Stimulated activated CD4-positive, alpha-beta T cell treated with anti-CD3 and anti-CD28 coated beads, TNF-alpha, amount 100 ng/mL, for 24 hours (primary cell): ENCODE measurements at places on chromosomes 5 and 9.

DNA sequence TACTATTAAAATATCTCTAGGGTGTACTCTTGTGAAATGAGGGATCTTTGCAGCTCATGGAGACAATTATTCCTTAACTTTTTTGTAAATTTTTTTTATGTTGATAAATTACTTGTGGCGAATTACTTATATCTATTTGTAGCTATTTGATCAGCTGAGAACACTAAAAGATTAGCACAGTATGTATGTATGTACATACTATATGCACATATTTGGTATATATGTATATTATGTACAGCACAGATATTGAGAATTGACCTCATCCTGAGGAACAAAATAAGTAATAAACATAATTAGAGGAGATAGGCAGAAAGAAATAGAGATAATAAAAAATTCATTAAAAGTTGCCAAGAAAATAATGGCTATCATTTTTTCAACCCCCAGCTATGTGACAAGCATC, 11.8 kb downstream of the CDKN2A start:
- no peak for DNase-seq

- no peak for DNase-seq
These were observed 39.8 kb downstream of the FOXI1 start for GRCh38 chr5:170145462-170145861.

DNA sequence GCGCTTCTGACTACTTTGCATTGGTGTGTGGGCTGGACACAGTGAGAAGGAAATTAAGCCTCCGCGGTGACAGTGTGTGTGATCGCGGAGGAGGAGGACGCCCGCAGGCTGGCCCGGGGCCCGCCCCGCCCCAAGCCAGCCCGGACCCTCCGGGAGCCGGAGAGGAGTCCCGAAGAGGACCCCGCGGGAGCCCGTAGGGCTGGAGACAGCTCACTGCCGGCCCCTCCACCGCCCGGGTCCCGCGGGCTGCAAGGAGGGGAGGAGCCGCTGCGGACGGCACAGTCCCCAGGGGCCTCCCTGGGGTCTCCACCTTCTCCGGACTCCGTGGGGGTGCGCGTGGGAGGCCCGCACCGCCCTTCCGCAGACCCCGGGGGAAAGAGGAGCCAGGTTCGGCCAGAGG, 146.4 kb upstream of the ERCC6L2 start:
- DNase-seq = no peak

DNA sequence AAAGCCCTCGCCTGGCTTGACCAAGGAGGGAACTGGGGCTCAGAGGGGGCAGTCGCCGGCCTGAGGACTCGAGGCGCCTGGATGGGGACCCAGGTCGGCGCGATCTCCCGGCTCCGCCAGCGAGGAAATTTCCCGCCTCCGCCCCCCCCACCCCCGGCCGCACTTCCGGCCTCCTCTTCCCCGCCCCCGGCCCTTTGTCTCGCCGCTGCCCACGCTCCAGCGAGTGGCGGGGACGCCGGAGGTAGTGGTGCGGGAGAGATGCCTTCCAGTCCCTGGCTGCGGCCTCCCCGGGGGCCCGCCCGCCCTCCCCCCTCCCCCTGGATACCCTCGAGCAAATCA, 448 bp upstream of the GPRIN1 start:
- no peak for DNase-seq

DNA sequence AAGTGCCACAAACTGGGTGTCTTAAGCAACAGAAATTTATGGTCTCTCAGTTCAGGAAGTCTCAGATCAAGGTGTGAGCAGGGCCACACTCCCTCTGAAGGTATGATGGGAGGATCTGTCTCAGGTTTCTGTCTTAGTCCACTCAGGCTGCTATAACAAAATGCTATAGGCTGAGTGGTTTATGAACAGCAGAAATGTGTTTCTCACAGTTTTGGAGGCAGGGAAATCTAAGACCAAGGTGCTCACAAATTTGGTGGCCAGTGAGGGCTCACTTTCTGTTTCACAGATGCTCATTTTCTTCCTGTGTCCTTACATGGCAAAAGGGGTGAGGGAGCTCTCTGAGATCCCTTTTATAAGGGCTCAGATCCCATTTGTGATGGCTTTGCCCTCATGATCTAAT, 281.4 kb downstream of the CWC27 start:
- no peak for DNase-seq

DNA sequence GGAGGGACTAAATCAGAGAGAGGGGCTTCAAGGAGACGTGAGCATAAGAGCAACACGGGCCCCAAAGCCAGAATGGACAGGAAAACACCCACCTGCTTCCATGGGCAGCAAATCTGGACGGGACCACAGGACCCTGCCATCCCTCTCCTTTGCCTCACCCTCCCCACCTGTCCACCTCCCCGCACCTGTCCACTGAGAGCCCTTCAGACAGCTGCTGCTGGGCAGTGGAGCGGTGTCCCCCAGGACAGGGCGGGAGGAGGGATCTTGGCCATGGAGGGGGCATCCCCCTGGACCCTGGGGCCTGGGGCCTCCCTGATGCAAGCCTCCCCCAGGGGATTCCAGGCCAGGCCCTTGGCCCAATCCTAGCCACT, 2.6 kb downstream of the CCDC183 start:
- DNase-seq = no peak

DNA sequence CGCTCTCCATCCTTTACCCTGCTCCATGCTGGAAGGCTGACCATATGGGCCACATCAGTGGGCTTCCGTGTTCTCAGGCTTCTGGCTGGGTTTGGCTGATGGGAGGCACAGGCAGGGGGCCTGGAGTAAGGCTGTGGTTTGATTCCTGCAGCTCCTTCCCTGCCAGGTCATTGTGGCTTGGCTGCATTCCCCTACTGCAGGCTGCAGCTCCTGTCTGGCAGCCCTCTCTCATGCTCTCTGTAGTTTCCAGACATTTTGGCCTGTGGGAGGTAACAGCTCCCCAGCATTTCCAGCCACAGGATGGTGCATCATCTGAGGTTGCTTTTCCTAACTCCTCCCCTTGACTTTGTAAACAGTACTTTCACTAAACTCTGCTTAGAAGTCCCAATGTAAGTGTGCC, 102.0 kb upstream of the PTPN3 start:
- DNase-seq = no peak

GRCh38 chr5:1466631-1467265, 21.5 kb upstream of the SLC6A3 start:
- no peak for DNase-seq
